Transverse colon (tissue), 4 donors: ENCODE measurements at places on chromosomes 4 and X.
A peak's percentile ranks its signal among the peaks of the same experiment; 100 is the strongest.

- no peak for DNase-seq
Observed at GRCh38 chrX:122517786-122518185, 666.3 kb upstream of the GRIA3 start.

DNA sequence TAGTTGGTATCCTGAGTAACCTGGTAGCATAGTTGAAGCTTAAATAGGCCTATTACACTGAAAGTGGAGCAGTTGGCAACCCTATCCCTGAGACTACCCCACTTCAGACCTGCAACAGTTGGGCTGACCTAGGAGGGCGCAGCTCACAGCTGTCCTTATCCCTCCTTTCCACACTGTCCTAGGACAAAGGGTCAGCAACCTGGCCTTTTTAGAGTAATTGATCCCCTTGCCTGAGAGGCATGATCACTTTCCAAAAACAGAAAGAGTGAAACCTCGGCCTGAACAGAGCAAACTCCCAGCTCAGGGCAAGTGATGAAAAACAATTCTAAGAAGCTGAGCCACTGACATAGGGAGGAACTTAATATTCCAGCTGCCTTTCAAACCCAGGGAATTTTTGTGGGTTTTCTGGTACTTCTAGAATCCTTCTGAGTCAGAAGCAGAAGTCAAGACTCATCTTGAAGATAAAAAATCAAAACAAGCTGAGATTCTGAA lies 94.9 kb upstream of the MYOZ2 start:
- no peak for DNase-seq

GRCh38 chrX:46865281-46865680 lies 28.4 kb downstream of the RP2 start:
- no peak for DNase-seq

DNA sequence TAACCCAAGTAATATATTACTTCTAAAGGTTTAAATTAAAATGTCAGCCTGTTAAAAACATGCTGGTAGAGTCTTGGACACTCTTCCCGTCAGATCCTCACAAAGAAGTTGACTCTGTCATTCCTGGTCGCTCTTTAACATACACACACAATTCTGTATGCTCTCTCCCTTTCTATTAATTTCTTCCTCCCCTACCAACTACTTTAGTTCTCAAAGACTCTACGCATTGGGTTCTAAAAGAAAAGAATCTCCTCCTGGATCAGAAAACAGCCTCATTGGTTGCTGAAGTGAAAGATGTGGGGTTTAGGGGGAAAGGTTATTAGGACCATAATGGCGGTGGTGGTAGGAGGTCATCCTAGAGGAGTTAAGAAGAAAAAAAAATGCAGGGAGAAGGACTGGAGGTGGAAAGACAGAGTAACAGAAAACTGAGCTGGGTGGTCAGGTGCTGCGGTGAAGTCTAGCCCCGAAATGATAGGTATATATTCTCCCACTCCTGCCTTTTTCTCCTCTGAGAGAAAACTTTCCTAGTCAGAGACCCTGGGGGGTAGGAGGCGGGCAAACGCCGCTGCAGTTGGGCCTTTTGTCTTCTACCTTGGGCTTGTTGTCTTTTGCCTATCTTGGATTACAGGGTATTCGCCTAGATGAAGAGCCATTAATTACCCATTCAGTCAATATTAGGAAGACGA lies 5.2 kb upstream of the PITX2 start:
- no peak for DNase-seq

- no peak for DNase-seq
Observed at GRCh38 chr4:94715726-94716125, 42.0 kb upstream of the BMPR1B start.

- DNase-seq: no peak
Observed at GRCh38 chr4:12724510-12724909, 759.6 kb downstream of the RAB28 start.

DNA sequence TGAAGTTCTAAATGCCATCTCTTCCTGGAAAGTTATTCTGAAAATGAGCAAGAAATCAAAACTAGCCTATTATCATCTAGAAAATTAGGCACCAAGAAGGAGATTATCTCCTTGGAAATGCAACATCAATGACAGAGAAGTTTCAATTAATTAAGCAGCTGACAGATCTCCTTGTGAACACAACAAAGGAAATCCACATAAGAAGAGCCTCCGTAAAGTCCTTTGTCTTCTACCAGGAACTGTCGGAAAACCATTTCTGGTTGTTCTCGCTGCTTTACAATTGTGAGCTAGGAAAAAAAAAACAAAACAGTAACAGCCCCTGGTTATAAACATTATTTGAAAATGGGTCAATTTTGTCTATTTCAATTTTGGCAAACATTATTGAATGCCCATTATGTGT lies 38.2 kb downstream of the METTL14 start:
- no peak for DNase-seq

GRCh38 chrX:40091691-40092421 lies 5.9 kb downstream of the BCOR start:
- DNase-seq: peak; percentile 68

DNA sequence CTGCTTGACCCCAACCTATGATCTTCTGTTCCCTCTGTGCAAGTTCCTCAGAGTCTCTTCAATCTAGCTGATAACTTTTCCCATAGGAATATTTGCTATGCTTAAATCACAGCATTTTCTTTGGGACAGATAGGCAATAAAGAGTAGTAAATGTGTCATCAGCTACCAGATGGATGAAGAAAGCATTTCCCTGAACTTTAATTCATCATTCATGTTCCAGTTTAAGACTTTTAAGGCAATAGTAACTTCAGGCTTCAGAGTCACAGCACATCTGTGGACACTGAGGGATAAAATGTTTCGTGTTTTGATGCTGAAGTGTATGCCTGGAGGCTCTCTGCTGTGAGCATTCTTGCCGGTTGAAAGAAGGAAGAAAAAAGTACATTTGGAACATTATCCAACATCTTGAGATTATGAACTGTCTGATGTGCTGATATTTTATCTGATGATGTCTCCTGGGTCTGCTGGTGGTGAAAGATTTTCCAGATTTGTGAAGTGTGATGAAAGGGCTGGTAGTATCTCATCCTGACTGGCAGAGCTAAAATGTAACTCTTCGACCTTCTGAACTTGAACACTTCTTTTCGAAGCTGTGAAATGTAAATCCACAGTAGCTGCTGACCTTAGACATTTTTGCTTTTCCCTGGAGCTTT lies 133.7 kb downstream of the DCLK2 start:
- no peak for DNase-seq

- no peak for DNase-seq
Observed at GRCh38 chr4:123379392-123379791, 17.2 kb upstream of the SPRY1 start.

- DNase-seq: no peak
Observed at GRCh38 chrX:120315776-120316175, 4.5 kb upstream of the TMEM255A start.

DNA sequence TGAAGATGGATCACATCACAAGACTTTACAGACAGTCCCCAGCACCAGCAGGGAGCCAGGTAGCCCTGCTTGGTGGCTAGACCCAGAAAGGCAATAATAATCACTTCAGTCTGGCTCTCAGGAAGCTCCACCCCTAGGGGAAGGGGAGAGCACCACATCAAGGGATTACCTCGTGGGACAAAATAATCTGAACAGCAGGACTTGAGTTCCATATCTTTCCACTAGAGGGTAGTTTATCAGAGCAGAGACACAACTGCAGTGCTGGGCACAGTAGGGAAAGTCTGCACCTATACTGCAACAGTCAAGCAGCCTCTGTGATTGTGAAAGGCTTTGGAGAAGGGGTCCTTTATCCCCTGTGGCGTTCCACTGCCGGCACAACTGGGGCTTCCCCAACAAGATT lies 547.0 kb upstream of the POU3F4 start:
- DNase-seq: no peak

DNA sequence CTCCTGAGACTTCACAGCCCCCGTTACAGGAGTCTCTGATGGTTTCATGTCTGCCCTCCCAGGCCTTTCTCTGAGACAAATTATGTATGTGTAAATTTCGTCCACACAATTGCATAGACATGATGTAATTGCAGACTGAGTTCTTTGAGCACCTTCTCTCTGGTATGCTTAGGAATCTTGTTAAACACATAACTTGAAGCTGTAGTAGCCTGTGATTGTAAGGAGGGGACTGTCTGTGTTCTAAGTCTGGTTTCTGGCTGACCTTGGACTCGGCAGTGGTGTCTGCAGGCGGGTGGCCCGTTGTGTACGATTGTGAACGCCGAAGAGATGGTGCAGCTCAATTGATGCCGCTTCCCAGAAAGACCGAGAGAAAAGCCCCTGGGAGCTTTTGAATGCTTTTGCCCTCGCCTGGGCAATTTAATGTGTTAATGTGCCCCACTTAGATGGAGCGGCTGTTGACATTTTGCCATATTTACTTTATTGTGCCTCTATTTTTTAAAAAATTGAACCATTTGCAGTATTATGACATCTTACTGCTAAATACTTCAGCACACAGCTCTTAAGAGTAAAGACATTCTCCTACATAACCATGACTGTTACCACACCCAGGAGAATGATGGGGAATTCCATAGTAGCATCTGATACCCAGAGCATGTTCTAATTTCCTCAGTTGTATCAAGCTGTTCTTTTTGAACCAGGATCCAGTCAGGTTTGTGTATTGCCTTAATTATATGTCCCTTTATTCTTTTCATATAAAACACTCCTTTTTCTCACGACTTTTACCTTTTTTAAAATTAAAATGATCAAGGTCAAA lies 58.4 kb upstream of the TADA2B start:
- no peak for DNase-seq

DNA sequence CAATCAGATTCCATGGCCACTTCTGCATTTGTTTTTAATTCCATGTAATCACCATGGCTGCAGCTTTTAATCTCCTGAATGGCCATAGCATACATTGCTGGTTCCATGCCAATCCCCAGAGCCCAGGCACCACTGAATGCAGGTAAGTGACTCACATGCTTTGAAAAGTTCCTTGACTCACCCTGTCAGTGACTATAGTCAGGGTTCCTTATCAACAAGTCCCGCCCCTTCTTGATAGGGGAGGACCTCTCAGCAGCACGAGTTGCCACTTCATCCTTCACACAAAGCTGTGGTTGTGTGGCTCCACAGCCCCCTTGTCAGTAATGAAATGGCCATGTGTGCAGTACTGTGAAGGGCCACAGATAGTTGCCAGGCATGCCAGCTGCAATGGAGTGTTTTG lies 516.6 kb downstream of the PPARGC1A start:
- peak; percentile 60 for DNase-seq

GRCh38 chr4:123244137-123244536 lies 152.5 kb upstream of the SPRY1 start:
- DNase-seq: peak; percentile 20

- DNase-seq: no peak
Observed at GRCh38 chrX:10177004-10177396, 20.2 kb downstream of the CLCN4 start.

- DNase-seq: no peak
Observed at GRCh38 chrX:40065296-40066046, 32.3 kb downstream of the BCOR start.

DNA sequence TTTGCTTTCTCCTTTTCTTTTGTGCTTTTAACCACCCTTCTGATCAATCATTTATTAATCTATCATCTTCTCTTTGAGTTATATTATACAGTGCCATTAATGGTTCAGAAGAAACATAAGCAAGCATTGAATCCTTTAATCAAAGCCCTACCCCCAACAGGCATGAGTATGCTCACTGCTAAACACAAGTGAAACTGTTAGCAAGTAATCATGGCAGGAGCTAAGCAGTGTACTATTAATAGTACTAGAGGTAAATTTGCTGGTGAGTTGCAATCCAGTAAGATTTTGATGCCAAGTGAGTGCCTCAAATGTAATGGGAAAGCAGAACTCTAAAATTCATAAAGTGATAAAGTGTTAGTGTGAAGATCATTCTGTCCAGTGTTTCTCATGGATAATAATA lies 57.2 kb downstream of the FNIP2 start:
- DNase-seq: no peak

DNA sequence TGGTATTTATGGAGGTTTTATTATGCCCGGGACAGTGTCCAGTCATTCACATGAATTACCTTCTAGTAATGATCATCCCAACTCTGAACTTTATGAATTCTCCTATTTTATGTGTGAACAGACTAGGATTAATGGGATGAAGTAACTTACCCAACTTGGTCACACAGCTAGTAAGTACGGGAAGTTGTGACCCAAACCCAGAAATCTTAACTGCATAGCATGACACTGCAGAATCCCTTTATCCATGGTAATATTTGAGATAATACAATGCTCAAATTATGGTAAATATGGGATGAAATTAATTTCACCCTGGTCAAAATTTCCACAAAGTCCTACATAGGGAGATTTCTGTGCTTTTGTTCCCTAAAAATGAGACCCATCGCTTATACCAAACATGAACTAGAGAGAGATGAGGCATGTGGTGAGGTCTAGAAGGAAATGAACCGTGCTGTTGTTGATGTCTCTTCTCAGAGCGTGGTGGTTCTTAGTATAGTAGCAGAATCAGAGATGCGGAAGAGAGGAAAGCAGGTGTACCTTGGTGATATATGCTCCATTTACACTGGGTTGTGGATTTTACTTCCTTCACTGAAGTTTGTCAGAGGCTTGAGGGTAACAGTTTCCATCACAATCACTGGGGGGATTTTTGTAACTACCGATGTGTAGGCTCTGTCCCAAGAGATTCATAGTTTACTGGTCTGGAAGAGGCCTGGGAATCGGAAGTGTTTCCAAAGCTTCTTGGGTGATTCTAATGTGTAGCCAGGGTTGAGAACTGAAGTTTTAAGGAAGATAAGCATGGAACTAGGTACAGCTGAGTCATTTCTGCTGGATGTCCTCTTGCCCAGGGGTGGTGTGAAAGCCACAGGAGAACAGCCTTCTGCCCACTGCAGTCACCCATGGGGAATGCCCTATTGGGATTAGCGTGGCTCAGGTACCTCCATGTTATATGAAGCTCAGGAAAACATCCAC lies 30.2 kb upstream of the FAM9C start:
- no peak for DNase-seq

DNA sequence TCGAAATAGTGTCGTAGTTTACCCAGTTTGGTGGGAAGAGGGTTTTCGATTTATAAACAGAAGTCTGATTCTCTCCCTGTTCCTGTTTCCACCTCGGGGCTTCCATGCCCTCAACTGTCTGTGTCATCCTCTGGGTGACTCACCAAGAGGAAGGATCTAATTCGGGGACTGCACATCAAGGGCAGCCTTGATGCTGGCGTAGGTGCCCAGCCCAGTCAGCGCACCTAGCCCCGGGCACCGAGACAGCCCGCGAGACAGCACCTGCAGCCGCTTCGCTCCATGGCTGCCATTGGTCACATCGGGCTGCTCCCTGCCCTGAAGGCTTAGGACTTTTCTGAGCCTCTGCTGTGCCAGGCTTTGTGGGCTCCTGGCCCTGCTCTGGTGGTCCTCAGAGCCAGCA lies 7.7 kb downstream of the ABCD1 start:
- DNase-seq: no peak

DNA sequence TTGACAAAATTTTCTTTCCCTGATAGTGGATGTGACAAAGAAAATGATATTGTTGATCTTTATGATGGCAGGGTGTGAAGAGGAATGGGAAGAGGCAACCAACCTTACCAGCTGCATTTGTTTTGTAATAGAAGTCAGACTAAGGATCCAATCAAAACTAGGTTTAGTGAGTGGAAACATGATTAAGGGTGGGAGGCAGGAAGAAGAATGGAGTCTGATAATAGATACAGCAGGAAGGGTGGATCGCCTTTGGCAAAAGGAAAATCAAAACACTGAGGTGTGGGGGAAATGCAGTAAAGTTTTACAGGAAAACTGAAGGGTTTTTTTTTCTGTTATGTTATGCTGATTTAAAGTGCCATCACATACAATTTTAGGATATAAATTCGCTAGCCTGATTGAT lies 3.4 kb downstream of the CLIC2 start:
- no peak for DNase-seq
